Left ventricle myocardium inferior (tissue), 1 donor: ENCODE measurements at places on chromosomes 1 and 21. TPM values are rescaled to one million over a fixed set of nuclear protein-coding genes. Genes with fewer than 3 reads are reported as not detected.

The C4BPA gene
- not detected for total RNA-seq

The ROR1 gene
- total RNA-seq: 14.0 TPM

The FCGR2B gene
- total RNA-seq: 9.7 TPM

The DLGAP3 gene
- 0.05 TPM for total RNA-seq

The ALPL gene
- total RNA-seq: 10.2 TPM

The MGST3 gene
- total RNA-seq: 718 TPM

DNA sequence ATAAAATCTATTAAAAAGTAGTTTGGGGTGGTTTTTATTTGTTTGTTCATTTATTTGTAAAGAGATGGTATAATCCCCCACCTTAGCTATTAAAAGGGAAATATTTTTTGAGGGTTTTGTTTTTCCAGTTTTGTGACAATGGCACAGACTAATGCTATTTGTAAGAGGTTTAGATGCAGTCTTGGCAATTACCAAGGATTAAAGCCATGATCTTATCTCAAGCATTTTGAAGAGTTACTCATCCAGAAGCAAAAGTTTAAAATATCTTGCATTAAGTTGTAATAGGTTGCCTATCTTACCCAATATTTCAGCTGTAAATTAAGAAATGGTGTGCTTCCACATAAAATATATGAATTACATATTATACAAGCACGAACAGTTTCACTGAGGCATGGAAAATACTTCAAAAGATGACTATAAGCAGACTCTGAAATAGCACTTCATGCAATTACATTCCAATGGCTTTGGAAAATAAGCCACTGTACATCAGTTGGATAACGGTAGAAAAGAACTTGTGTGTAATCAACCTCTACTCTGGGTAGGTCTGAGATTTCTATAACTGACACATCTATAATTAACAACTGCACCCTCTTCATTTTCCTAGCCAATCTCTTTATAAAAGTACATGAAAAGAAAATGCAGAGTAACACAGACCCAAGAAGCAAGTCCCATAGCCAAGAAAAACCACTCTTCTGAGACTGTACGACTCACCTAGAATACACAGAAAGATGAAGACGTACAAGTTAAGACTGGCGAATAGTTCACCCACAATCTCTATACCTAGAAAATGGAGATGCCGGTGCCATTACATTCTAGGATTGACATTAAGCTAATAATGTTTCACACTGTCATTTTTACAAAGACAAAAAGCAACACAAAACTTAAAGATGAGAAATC, 95.2 kb downstream of the PTPN14 start:
- DNase-seq: no peak

DNA sequence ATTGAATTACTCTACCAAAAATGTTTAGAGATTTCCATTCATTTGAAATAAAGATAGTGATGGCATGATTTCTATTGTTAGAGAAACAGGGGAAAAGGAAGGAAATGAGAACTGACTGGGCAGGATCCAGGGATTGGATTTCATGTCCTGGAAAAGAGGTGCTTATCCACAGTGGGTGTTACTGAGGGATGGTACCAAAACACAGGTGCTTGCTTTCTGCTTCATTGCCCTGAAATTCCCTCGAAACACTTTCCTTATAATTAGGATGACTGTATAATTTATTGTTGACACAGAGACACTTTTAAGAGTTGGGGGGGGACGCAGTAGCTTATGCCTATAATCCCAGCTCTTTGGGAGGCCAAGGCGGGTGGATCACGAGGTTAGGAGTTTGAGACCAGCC, 185.0 kb upstream of the KCNK2 start:
- DNase-seq: no peak

- no peak for DNase-seq
Measured at GRCh38 chr1:76300556-76300955, 226.0 kb downstream of the ST6GALNAC3 start.

GRCh38 chr1:12553963-12554362, 64.0 kb downstream of the DHRS3 start:
- no peak for DNase-seq

GRCh38 chr1:206716870-206717673, 32.4 kb downstream of the MAPKAPK2 start:
- no peak for DNase-seq

GRCh38 chr21:45302082-45303061, 14.7 kb upstream of the POFUT2 start:
- DNase-seq: peak; percentile 85

DNA sequence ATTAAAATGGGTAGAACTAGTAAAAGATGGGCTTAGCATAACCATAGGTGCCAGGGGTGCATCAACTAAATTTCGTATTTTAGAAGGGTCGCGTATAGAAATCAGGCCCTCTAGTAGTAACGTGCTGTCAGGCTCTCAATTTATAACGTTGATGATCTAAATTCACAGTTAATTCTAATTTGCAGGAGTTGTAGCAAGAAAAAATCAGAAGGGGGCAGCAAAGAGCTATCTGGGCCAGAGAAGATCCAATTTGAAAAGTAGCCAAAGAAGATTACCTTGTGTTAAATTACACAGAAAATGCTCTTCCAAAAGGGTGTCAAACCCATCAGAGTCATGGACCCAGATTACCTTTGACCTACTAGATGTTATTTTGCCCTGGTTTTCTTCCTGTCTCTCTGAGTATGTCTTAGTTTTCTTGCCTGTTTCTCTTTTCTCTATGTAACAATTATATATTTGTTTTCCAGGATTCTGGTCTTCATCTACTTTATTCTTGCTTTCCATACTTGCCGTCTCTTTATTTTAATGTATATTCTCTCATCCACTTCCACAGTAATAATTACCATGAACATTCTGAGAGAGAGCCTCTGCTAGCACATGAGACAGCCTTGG, 1030.9 kb downstream of the AMY1C start:
- no peak for DNase-seq

- no peak for DNase-seq
Measured at GRCh38 chr1:205812271-205812877, 624 bp downstream of the SLC41A1 start.

DNA sequence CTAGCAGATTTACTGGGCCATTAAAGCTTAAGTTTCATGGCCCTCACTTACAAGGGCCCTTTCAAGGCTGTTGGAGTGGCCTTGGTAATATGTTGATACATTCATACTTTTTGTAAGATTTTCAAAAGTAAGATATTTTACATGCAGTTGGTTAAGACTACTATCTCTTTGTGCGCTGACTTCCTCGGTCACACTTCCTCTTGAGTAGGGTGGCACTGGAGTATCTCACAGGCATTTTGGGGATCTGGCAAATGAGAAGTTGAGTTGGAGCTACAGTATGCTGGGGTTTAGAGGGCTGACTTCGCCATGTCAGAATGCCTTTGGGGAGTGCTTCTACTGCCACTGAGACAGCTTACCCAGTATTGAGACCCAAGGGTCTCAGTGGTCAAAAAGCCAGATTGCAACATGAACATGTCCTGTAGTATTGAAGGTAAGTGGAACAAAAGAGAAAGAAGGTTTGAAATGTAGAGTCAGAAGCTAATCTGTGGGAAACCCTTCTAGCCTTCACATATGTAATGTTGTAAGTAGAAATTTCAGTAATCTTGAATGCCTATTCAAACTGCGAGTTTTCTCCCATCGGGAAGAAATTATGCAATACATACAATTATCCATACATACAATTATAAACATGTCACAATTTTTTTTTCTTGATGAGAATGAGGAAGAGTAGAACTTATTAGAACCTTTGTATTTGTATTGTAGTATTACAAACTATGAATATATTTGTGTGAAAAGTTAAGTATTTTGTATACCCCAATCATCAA, 32.3 kb upstream of the RALGPS2 start:
- DNase-seq: no peak

DNA sequence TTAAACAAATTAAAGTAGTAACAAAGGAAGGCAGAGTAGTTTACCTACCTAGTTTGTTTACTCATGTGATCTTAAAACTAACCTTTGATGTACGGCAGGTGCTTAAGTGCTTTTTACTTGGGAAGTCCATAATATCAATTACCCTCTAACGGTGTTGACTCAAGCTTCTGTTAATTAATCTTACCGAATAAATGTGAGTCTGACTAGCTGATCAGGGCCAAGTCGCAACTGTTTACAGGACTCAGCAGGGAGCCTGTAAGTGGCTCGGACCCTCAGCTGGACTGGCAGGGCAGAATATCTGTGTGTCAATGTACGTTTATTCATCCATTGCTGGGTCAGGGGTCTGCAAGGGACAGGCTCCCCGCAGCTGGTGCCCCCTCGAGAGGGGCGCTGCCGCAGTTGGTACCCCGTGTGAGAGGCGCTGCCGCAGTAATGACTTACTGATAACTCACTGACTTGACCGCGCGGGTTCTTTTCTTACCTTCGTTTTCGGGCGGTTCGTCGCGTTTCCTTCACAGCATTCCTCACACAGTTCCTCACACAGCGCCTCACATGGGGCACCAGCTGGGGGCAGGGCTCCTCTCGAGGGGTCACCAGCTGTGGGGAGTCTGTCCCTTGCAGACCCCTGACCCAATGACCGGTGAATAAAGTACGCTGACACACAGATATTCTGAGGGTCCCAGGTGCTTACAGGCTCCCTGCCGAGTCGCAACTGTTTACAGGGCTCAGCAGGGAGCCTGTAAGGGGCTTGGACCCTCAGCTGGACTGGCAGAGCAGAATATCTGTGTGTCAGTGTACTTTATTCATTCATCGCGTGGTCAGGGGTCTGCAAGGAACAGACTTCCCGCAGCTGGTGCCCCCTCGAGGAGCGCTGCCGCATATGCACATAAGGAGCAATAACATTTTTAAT, 3.0 kb downstream of the FMO1 start:
- peak; percentile 36 for DNase-seq
